T-helper 9 cell (primary cell): ENCODE measurements at places on chromosomes 6 and 20.

- DNase-seq, result no peak
Measured at GRCh38 chr6:168015482-168016175, 18.2 kb downstream of the KIF25 start.

DNA sequence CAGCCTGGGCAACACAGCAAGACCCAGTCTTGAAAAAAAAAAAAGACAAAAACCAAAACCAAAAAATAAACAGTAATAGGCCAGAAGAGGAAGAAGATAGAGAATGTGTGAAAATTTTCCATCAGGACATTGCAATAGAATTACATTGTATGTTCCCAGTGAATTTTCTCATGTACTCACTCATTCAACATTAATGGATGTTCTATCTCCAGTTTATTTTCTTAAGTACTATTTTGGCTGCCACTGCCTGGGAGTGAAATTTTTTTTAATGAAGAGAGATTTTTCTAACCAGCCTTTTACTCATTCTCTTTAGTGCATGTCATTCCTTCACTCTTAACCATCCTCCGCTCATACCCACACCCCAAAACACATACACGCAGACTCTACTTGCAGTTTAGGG, 282.8 kb downstream of the ALDH8A1 start:
- no peak for DNase-seq

- no peak for DNase-seq
Measured at GRCh38 chr20:15563836-15564235, 1009.4 kb downstream of the KIF16B start.

GRCh38 chr6:121961619-121962125, 437.8 kb upstream of the HSF2 start:
- DNase-seq, result no peak

DNA sequence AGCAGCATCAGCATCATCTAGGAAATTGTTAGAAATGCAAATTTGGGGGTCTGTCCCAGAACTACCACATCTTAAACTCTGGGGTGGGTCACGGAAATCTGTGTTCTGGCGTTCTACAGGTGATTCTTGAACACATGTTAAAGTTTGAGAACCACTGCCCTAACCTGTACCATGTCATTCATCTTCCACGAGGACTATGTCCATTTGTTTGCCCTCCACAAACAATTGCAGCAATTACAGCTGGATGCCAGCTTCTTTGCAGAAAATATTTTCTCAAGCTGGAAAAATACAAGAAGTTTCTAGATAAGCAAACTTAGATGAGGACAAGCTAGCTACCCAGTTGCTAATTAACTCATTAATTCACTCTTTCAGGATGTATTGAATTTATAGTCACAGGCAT, 54.1 kb downstream of the MAFB start:
- DNase-seq, result no peak

DNA sequence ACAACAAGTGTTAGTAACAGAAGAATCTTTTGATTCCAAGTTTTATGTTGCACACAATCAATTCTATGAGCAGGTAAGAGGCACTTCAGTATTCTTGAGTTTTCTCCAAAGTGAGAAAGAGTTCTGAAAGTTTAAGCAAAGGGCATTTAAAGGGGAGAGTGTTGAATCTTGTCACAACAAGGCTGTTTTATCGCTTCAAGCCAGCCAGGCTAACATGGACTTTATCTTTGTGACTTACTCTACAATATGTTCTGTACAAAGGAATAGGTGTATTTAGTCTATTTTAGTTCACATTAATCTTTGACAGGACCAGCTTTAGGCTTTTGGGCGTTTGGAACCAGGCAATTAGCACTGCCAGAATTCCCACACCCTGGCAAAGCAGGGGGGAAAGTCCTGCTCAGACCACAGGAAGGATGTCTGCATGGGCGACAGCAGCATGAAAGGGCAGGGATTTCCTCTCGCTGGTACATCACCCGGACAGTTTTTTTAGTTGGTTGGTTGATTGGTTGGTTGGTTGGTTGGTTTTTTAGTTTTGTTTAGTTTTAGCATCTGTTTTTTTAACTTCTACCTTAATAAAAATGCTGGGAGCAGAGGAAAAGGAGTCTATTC, 395.4 kb upstream of the SOX4 start:
- DNase-seq, result no peak
